ENCODE measurements at places on chromosomes 1 and 21.
A peak's percentile ranks its signal among the peaks of the same experiment; 100 is the strongest.

- DNase-seq, result no peak
Measured at GRCh38 chr1:91783423-91784170, 102.4 kb downstream of the TGFBR3 start.

GRCh38 chr1:6587261-6588005 is 7.6 kb downstream of the ZBTB48 start:
- DNase-seq, result no peak

GRCh38 chr1:18333220-18333619 is 147.5 kb upstream of the KLHDC7A start:
- no peak for DNase-seq

DNA sequence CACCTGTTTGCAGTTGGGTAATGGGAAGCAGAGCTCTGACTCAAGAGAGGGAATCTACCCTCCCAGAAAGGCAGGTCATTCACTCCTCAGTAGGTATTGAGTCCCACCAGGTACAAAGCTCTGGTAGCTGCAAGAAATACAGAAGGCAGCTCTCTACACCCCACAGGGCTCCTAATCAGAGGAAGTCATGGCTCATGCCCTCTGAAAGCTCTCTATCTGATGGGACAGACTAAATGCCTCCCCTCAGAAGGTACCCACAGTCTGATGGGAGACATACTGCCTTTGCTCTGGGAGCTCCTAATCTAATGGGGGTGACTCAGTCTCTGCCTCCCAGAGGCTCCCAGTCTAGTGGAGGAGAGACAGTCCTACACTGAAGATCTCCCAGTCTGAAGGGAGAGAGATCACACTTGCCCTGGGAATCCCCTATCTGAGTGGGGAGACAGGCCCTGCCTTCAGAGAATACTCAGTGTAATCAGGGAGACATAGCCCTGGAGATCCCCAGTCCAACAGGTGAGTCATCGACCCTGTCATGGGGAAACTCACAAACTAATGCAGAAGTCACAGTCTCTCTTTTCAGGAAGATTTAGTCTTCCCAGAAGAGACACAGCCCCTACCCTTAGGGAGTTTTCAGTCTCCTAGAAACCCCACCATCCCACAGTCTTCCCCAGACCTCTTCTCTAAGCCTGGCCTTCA is 23.7 kb downstream of the CAMK1G start:
- no peak for DNase-seq

DNA sequence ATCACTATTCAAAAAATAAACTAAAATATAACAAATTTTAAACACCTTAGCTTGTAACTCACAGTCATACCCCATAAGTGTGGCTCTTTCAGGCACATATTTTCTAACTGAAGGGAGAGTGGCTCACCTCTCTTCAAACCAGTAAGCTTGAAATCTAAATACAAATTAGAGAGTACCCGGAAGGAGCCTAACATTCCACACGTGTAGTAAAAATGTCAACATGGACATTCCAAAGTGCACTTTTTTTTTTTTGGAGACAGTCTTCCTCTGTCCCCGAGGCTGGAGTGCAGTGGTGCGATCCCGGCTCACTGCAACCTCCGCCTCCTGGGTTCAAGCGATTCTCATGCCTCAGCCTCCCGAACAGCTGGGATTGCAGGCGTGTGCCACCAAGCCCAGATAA is 275.6 kb upstream of the ADGRL2 start:
- DNase-seq, result no peak

DNA sequence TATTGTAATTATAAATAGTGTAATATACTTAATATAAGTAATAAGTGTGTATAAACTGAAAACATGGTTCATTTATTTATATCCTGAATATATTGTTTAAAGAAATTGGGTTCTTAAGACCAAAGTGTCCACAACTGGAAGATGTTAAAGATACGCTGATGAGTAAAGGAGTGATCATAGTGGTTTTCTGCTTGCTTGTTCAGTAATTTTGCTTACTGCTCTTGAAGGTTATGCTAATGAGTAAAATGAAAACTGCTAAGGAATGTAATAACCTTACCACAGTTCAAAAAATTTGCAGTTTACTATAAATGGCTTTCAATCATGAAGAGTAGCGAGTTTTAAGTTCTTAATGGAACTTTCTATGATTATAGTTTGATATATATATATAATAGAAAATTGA is 22.0 kb downstream of the DONSON start:
- no peak for DNase-seq

GRCh38 chr1:170659399-170660035 is 4.4 kb upstream of the PRRX1 start:
- DNase-seq, result no peak

DNA sequence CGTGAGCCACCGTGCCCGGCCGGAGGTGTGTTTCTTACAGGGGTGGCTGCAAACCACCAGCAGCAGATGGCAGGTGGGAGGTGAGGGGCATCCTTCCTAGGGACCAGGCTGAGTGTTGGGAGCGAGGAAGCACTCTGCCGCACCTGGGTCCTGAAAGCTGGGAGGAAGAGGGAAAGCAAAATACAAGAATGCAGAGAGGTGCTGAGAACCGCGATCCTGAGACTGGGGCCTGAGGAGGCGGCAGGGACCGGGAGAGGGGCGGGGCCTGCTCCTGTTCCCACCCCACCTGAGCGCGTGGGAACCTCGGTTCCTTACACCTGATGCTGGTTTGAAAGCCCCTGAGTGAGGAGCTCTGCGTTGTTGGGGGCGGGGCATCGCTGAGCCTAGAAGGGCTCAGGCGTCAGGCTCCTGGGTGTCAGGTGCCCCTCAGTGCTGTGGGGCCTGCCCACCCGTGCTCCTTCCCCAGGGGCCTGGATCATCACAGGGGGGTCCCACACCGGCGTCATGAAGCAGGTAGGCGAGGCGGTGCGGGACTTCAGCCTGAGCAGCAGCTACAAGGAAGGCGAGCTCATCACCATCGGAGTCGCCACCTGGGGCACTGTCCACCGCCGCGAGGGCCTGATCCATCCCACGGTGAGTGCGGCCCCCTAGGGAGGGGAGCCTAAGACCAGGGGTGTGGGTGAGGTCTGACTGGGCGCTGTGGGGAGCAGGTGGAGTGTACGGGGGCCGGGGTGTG is 15.5 kb downstream of the TRPM2 start:
- DNase-seq, result no peak

- no peak for DNase-seq
Measured at GRCh38 chr21:40185208-40185607, 318.0 kb downstream of the PCP4 start.

- DNase-seq, result peak; percentile 36
Measured at GRCh38 chr1:119713039-119713748, 1.5 kb downstream of the PHGDH start.

DNA sequence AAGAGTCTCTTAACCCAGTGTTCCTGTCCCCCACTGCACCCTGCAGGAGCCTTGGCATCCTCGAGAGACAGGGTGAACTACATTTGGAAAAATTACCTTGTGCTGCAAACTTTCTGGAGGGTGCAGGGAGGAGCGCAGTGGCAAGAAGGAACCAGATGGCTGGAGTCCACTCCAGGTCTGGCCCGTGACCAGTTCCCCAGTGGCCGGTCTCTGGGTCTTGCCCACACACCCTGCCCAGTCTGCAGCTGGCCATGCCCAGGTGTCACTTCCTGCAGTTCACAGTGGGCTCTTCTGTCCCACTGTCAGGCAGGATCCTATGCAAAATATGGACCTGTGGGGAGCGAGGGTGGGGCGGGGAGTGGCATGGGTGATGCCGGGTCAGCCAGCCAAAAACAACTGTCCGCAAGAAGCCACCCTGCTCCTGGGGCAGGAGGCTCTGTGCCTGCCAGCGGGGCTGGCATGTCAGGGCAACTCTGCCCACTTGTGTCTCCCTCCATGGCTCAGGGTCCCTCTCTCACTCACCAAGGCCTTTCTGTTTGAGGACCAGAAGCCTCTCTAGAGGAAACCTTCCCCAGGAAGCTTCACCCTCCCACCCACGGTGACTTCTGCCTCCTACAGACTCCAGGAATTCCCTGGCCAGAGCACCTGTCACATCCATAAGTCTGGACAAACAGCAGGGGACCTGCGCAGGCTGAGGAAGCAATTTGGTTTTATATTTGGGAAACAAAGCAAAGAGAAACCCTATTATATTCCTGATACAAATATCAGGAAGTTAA is 55.6 kb downstream of the KIF21B start:
- no peak for DNase-seq

DNA sequence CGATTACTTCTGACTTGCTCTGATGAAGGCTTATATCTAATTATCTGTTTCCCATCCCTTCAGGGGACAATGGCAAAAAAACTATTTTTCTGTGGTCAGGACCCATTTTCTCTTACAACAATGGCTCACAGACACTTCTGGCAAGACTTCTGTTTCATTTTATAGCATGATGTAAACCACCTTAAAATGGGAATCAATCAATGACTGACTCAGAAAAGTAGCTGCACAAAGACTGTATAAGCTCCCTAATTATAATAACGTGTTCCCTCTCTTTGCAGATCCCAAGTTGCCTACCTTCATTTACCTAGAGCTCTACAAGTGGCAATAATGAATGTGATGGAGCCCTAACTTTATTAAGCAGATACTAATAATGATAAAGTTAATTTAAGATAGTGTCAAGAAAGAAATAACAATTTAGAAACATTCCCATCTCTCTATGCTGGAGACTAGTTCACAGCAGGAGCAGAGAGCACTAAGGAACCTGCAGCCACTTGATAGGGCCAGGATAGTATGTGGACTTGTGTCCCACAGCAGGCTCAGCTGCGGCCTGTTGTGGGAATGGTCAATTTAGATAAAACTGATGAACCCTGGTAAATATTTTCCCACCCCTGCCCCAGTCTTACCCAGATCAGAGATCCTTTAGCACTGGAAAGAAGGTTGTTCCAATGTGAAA is 538 bp downstream of the GBP2 start:
- DNase-seq, result no peak

DNA sequence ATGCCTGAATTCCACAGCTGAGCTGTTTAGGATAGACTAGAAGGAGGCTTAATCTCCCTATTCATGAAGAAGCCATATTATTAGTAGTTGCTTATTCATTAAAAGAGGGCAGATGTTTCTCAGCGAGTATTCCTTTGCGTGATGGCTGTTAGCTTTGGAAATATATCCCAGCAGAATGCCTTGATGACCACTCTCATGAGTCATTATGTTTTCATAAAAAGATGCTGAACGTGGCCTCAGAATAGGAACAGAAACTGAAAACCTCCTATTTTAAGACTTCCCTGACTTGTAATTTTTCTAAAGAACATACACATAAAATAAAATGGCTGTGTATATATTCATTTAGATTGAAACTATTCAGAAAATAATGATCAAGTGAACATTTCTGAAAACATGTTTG is 9.6 kb upstream of the PLA2G4A start:
- DNase-seq, result no peak

DNA sequence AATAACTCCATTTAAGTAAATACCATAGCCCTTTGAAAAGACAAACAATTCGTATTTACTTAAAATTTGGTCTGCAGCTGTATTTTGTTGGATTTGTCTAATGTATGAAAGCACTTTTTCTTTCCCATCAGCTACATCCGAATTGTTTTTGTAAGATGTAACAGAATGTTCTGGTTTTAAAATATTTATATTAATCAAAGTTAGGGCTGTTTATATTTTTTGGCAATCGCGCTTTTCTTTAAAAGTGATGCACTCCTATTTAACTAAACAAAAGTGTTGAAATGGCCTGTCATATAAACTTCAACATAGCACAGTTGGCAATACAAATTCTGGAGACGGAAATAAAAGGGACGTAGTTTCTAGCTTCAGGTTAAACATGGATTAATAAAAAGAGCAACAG is 216.3 kb upstream of the ADGRL2 start:
- DNase-seq, result no peak

GRCh38 chr1:92244376-92244775 is 26.7 kb downstream of the C1orf146 start:
- DNase-seq, result no peak

GRCh38 chr21:31482460-31482859 is 138.4 kb upstream of the TIAM1 start:
- DNase-seq, result no peak

DNA sequence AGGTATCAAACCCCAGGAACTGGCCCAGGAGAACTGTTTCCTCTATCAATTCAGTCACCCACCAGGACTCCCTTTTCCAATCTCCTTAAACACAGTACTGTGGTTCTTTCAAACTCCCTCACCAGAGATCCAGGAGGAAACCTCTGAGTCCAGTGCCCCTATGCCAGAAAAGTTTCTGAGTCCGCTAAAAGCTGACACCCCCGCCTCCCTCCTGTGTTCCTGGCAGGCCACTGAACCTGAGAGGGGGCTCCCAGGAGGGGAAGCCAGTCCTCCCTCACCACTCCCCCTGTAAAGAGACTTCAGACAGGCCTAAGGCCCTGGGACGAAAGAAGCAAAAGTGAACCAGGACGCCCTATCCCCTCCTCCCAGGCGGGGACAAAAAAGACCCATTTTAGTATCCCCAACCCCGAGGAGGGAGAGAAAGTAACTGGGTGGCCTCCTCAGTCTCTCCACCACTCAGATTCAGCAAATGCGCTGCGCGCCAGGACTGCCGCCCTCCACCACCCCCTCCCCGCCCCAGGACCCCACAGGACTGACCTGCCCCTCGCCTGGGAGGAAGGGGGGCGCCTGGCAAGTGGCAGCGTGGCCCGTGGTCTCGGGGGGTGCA is 624 bp downstream of the SLC41A1 start:
- peak; percentile 17 for DNase-seq

DNA sequence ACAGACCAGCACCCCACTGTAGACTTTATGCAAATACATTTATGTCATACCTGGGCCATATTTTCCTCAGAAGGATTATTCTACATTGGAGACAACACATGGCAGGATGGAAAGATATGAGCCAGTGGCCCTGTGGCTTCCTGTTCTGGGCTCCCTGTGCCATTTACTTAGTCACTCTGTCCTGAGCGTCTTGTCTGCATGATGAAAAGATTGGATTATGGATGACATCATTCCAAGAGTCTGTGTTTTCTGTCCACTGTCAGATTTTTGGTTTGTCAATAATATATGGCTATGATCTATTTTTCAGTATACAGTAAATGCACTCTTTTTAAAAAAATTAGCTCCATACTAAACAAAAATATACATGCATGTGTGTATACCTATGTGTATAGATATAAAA is 30.8 kb downstream of the IGSF5 start:
- no peak for DNase-seq

DNA sequence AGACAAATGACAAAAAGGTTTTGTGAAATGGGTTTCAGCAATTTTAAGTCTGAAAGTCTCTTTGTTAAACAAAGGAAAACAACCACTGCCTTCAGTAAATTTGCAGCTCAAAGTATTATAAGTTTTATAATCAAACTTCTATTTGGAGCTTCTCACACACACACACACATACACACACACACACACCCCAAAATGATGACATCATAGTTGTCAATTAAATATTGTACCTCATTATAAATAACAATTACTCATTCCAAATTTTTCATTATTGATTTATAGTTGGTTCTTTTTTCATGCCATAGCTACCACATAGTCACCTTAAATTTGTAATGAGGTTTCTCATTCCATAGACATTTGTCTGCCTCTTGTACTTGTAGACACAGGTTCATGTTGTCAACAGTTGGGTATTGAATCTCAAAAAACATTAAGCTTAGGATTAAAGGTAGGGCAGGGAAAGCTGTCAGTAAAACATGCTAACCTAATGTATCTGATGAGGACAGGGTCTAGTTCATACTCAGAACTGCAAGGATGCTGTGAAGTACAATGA is 2.4 kb upstream of the SERTAD4 start:
- no peak for DNase-seq

All from Kasumi-1 (cell line).